ENCODE measurements at places on chromosomes 13 and 19. TPM values are rescaled to one million over a fixed set of nuclear protein-coding genes. Genes with fewer than 3 reads are reported as not detected.

The KCTD4 gene
- not detected for total RNA-seq

The FPR3 gene
- total RNA-seq: not detected

The MIA gene
- not detected for total RNA-seq

The CDK8 gene
- total RNA-seq: 9.2 TPM

The PLA2G4C gene
- 11.4 TPM for total RNA-seq

The NXNL1 gene
- not detected for total RNA-seq

The MYO1F gene
- 0.25 TPM for total RNA-seq

The COX7A1 gene
- total RNA-seq: not detected

The CRB3 gene
- total RNA-seq: 5.0 TPM

The SLC25A41 gene
- 0.24 TPM for total RNA-seq

The ZNF536 gene
- not detected for total RNA-seq

The LILRA6 gene
- not detected for total RNA-seq

The HRC gene
- not detected for total RNA-seq

The KLF2 gene
- 25.8 TPM for total RNA-seq

The CCDC159 gene
- 5.7 TPM for total RNA-seq

The OSCAR gene
- total RNA-seq: 0.59 TPM

The RASIP1 gene
- total RNA-seq: 0.46 TPM

The LGALS14 gene
- total RNA-seq: not detected

The CCDC61 gene
- total RNA-seq: 4.6 TPM

The BEST2 gene
- not detected for total RNA-seq

The NUDT19 gene
- 38.6 TPM for total RNA-seq

The HPN gene
- total RNA-seq: 0.18 TPM

The DNMT1 gene
- 66.6 TPM for total RNA-seq

The IGFL3 gene
- not detected for total RNA-seq

The CASP14 gene
- not detected for total RNA-seq

The SPACA6 gene
- total RNA-seq: 9.1 TPM

The C1QTNF9 gene
- not detected for total RNA-seq

The PROZ gene
- not detected for total RNA-seq

The FUT6 gene
- not detected for total RNA-seq

The CLEC17A gene
- not detected for total RNA-seq

The SELENOV gene
- total RNA-seq: not detected
